Stimulated activated CD4-positive, alpha-beta T cell treated with anti-CD3 and anti-CD28 coated beads, Interleukin-2, amount 100 ng/mL, for 24 hours (primary cell): ENCODE measurements at places on chromosomes 1 and 21.

DNA sequence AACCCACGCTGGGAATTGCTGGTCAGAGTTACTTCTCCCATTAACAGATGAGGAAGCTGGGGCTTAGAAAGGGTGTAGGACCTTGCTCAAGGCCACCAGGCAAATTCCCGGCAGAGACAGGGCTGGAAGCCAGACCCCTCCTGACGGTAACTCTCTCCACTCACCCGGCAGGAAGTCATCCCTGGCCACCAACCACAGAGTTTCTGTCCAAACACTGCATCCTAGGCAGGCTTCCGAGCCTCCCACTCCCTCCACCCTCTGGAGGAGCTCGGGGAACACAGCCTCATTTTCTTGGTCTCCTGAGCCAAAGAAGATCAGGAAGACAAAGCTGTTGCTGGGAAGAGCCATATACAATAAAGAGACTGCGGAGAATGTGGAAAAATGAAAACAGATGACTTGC is 25.0 kb upstream of the ZNF436 start:
- no peak for DNase-seq

DNA sequence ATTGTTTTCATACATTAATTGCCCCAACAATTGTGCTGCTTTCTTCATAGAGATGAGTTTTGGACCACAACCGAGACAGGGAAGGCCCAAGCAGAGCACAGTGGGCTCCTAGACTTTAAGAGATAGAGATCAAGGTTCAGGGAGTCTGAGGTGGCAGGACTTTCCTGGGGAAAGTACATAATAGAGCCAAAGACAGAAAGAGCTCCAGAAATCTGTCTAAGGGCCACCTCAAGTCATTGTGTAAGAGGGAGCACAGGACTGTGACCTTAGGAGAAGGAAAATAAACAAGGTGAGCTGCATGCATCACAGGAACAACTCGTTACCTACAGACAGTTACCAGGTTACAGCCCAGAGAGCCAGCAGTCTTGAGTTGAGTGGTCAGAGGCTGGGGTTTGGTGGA is 41.3 kb upstream of the CR2 start:
- no peak for DNase-seq

GRCh38 chr1:171834821-171835220 is 6.5 kb upstream of the DNM3 start:
- DNase-seq: no peak

GRCh38 chr1:199970125-199970524 is 57.4 kb upstream of the NR5A2 start:
- no peak for DNase-seq

- no peak for DNase-seq
These were observed 134.5 kb upstream of the PKN2 start for GRCh38 chr1:88549536-88549935.

DNA sequence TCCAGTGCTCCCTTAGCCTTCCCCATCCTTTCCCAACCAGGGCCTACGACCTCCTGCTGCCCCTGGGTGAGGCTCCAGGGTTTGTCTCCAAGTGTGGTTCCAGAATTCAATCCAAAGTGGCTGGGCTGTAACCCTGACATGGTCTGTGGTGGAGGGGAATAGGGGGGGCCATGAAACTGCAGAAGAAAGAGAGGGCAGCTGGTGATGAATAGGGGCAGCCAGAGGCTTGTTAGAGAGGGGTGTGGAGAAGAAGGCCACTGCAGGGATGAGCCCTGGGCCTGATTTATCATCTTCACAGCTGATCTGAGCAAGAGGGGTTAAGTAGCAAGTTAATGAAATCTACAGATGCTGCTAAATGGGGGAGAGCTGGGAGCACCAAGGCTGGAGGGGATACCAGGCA is 12.9 kb upstream of the ERI3 start:
- DNase-seq: no peak

- DNase-seq: no peak
These were observed 55.5 kb downstream of the TLR5 start for GRCh38 chr1:223087291-223088255.

GRCh38 chr1:171506525-171507304 is 21.4 kb downstream of the PRRC2C start:
- DNase-seq: no peak

DNA sequence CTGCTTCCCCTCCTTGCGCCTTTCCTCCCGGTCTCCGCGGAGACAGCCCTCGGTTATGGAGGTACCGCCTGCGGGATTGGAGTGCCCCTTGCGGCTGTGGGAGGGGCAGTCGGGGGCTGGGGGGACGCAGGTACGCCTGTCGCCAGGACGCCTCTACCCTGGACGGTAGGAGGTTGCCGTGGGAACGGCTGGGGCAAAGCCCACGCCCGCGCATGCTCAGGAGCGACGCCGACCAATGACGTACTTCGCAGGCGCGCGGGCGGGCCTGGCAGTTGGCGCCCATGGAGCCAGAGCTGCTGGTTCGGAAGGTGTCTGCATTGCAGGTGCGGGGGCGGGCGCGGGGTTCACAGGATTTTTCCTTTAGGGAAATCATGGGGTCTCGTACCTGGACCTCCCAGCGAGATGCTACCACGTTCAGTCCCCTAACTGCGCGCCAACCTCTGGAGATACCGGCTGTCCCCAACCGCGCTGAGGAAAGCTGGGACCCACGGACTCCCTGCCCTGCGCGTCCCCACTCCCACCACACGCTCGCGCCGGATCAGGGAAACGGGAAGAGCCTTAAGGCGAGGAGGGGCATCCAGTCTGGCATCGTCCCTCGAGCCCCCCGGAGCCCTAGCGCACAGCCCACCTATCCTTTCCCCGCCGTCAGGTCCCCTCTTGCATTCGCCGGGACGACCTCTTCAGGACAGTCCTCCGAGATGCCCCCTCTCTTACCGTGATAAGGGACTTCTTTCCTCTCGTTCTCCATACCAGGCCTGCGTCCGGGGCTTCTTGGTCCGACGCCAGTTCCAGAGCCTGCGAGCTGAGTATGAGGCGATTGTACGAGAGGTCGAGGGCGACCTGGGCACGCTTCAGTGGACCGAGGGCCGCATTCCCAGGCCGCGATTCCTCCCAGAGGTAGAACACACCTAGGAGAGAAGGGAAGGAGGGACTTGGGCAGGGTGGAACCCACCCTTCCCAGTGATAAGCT is at the start of gene IQCC:
TSS of gene IQCC (plus strand) at position 271 of the 970 bp plus-strand sequence. CDS start at position 282, 11 bp downstream.
- DNase-seq: peak; percentile 90

- no peak for DNase-seq
These were observed 37.6 kb downstream of the PUM1 start for GRCh38 chr1:31027693-31028526.

GRCh38 chr1:217369996-217370551 is 260.8 kb downstream of the GPATCH2 start:
- no peak for DNase-seq

GRCh38 chr1:198902655-198903054 is 263.8 kb downstream of the PTPRC start:
- no peak for DNase-seq

DNA sequence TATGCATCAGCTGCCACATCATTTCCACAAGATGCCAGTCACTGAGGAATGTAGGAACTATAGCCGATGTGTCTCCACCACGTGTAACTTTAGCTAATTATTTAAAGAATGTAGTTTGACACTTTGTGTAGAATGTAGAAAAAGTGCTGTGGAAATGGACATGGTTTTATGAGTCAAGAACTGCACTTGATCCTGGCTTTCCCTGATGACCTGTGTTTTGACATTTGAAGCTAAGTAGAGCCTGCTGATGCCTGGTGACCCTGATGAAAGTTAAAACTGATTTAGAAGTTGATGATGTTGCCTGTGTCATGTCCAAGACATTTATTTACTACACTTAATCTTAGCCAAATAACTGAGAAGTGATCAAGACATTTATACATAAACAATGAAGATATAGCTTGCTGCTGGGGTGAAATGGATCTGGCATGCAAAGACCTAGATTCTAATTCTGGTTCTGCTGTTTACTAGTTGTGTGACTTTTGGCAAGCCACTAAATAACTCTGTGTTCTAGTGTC is 4.4 kb upstream of the OSBPL9 start:
- DNase-seq: no peak

DNA sequence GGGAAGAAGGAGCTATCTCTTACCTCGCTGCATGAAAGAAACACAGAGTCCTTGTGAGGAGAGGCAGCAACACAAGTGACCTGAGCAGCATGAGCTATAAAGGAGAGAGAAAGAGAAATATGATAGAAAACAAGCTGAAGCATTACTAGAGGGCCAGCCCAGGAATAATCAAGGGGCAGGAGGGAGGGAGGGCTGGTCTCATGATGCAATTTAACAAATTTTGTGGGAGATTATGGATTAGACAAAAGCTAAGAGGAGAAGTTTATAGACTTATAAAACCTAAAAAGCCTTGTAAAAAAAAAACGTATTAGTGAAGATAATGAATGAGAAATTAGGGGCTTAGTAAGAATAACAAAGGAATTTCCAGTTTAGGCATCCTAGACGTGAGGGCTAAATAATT is 5.0 kb downstream of the WDR77 start:
- DNase-seq: no peak

GRCh38 chr1:15258833-15259621 is 12.0 kb downstream of the FHAD1 start:
- no peak for DNase-seq

- DNase-seq: no peak
These were observed 105.3 kb downstream of the ADARB1 start for GRCh38 chr21:45179568-45180245.

DNA sequence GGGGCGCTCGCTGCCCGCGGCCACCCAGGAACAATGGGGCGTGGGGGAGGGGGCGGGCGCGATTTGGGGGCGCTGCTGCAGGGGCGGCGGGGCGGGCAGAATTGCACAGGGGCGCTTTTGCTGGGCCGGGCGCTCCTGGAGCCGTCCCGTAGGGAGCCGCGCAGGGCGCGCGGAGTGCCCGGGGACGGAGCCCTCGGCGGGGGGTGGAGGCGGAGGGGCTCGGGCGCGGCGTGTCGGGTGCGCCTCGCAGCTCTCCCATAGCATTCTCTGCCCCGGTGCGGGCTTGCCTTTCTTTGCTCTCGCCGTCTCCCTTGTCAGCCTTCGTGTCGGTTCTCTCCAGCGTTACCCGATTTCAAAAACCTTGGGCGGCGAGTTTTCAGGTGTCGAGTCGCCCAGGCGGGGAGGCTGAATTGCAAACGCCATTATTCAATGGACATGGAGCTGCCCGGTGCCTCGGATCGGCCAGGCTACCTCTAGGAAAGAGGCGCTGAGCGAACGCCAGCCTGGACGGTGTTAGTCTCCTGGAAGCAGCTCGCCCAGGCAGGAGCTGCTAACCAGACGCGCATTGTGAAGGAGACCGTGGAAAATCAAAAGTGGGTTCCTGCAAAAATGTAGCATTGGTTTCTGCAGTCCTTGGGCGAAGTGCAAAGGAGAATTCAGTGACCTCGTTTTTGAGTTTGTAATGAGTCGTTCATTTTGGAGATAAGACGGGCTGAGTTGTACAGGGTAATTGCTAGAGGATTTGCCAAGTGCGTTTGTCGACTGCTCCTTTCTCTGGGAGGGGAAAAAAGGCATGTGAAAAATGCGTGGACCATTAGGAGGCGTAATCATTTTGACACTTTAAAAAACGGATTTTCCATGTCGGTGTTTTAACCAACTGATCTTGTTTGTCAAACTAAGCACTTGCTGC is 626 bp downstream of the CXADR start:
- DNase-seq: peak; percentile 35

GRCh38 chr1:91018006-91018405 is 3.8 kb downstream of the ZNF644 start:
- DNase-seq: no peak

GRCh38 chr1:202642619-202643291 is 67.5 kb downstream of the SYT2 start:
- peak; percentile 18 for DNase-seq

DNA sequence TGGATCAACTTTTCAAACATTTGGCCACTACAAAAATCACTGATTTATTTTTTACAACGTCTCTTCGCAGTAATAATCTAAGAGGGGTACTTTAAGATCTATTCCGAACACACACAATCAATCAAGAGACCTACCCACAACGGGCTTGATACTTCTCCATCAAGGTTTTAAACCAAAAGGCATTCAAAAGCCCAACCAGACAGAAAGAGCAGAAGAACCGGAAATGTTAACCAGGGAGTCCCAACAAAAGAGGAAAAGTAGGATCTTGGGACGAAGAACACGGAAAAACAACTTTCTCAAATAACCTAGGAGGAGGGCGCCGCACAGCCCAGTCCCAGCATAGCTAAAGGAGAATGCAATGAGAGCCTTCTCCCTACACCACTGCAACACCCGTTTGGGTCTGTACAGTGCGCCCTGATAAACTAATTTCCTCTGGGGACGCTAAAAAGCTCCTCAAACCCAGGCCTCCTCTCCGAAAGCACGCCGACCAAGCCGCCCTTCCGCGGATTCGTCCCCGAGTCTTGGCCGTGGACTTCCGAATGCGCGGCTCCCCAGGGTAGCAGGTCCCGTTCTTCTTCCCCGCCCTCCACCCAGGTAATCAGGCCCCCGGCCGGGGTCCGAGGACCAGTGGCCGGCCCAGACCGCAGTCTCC is 623 bp downstream of the RPL22 start:
- DNase-seq: peak; percentile 46

GRCh38 chr1:42945164-42945563 is 13.5 kb downstream of the SLC2A1 start:
- no peak for DNase-seq

GRCh38 chr21:20040768-20041167 is 957.4 kb upstream of the NCAM2 start:
- DNase-seq: no peak

DNA sequence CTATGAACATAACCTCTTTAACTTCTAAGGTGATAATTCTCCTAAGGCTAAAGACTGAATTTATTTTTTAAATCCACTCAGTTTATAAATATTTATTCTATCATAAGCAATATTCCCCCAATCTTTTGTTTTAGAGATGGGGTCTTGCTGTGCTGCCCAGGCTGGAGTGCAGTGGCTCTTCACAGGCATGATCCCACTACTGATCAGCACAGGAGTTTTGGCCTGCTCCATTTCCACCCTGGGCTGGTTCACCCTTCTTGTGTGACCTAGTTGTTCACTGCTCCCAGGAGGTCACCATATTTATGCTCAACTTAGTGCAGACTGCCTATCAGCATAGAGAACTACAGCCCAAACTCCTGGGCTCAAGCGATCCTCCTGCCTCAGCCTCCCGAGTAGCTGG is 38.6 kb downstream of the LPGAT1 start:
- no peak for DNase-seq

- no peak for DNase-seq
These were observed 118.3 kb downstream of the TGFB2 start for GRCh38 chr1:218463194-218464156.

GRCh38 chr1:8460784-8461183 is 142.9 kb downstream of the SLC45A1 start:
- DNase-seq: no peak

GRCh38 chr1:183567584-183567983 is 22.7 kb downstream of the NCF2 start:
- no peak for DNase-seq

DNA sequence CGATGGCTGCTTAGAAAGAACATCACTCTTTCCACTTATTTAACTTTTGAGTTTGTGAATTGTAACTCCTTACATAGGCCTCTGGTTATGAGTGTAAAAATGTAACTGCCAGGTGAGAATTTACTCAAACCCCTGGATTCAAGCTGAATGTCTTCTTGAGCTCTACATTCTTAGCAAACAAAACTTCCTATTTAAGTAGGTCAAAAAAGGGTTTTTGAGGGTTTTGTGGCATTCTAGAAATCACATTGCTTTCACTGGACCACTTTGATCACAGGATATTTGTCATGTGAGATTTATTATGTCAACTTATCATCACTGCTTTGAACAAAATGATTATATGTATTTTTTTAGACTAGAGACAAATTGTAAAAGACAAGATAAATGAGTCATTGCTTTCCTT is 5.7 kb downstream of the IL23R start:
- no peak for DNase-seq
